Left forelimb (tissue), 1 donor: ENCODE measurements at places on chromosomes 13 and 19.

GRCh38 chr13:23799945-23800344, 89.3 kb downstream of the MIPEP start:
- no peak for DNase-seq

DNA sequence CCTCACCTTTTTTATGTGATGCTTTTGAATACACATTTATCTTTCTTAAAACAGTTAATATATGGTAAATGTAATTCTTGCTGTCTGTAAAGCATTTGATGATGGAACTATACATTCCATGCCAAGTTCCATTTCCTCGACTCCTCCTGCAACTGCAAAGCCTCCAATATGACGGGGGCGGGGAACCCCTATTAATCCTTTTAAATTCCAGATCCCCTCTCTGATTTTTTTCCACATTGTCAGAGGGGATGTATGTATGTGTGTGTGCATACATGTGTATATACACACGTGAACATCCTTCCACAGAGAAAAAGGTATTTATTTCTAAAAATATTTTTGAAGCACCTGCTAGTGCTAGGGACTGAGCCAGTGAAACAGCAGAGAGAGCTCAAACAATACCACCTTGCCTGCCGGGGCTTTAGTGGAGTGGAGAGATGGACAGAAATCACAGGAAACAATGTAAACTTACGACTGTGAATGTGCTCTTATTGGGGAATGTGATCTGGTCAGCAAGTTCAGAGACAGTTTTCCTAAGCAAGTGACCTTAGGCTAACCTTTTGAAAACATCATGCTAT, 25.3 kb upstream of the MAB21L1 start:
- DNase-seq, result no peak

- no peak for DNase-seq
These were observed 919 bp downstream of the GTF3A start for GRCh38 chr13:27425158-27425917.

- no peak for DNase-seq
These were observed 6.9 kb downstream of the LENG8 start for GRCh38 chr19:54455786-54456422.

GRCh38 chr13:41312176-41312500, 1.1 kb downstream of the NAA16 start:
- DNase-seq, result peak; percentile 62

DNA sequence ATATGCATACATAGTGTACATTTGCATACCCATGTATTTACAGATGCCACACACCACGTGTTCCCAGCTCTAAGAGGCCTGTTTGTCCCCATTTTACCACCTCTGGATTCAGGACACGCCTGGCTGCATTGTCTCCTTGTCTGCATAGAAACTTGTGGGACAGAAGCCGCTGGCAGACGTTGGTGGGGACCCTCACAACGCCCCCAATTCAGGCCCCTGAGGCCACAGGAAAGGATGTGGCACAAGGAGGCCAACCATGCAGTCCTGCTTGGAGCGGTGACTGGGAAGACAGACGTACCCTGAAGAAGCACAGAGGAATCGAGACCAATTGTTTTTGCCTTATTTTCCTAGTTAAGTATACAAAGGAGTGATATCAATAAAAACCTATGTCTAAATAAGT, 96.1 kb downstream of the ANKRD10 start:
- no peak for DNase-seq

GRCh38 chr19:45508417-45508860, 1.2 kb downstream of the VASP start:
- no peak for DNase-seq

DNA sequence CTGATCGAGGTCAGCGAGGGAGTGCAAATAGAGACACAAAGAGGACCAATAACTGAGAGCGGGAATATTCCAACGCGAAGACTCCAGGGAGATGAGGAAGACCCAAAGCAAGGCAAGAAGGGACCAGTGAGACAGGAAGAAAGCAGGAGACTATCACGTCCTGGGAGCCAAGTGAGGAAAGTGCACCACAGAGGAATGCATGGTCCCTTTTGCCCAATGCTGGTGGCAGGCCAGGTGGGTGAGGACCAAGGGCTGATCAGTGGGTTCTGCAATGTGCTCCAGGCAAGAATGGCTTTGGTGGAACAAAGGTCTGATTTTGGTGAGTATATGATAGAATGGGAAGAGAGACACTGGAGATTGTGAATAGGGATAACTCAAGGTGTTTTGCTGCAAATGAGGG, 25.4 kb downstream of the CHST8 start:
- no peak for DNase-seq

GRCh38 chr19:38644719-38645118, 2.7 kb upstream of the ACTN4 start:
- DNase-seq, result no peak

- peak; percentile 82 for DNase-seq
These were observed 552 bp downstream of the KPNA3 start for GRCh38 chr13:49791711-49792549.

- no peak for DNase-seq
These were observed 10.9 kb downstream of the POLR2E start for GRCh38 chr19:1084024-1084868.

DNA sequence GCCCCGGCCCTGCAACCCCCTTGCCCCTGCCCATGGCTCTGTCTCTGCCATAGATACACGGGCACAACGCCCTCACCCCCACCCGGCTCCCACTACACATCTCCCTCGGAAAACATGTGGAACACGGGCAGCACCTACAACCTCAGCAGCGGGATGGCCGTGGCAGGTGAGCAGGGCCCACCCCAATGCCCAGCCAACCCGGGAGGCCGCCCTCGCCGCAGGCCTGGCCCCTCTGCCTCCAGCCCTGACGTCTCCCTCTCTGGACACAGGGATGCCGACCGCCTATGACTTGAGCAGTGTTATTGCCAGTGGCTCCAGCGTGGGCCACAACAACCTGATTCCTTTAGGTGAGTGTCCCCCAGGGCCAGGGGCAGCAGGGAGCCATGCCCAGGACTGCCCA, 7.7 kb downstream of the YIPF2 start:
- DNase-seq, result no peak

DNA sequence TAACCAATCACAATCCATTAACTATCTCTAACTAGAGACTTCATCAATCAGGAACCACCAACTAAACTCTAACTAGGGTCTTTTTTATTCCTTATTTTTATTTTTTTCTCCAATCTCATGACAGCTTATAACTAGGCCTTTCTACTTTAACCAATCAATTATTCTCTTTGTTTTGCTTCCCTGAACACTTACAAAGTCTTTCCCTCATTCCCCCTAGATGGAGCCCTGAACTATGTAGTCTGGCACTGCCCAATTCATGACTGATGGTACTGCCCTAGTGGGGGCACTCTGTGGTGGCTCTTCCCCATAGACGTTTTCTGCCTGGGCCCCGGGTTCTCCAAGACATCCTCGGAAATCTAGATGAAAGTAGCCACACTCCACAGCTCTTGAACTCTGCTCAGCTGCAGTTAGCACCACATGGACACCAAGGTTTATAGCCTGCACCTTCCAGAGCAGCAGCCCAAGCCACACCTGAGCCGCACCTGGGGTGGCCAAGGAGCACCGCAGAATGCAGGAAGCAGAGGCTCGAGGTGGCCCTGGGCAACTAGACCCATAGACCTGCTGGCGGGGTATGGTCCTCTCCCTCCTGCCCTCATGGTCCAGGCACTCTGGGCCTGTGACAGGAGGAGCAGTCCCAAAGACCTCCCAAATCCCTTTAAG, 6.6 kb downstream of the ATP7B start:
- DNase-seq, result no peak

DNA sequence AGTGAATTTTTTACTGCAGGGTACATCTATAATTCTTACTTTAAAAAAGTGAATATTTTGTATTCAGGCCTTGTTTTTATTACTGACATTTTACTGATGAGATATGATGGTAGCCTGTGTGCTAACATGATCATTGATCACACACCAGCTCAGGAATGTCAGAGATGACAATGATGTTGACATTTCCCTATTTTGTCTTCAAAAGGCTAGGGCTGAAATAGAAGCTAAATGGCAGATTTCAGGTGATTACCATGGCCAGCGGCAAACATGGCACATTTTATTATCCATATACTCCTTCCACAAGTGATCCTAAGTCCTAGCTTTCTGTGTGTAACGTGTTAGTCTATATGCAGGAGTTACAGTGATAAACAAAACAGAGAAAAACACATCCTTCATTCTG, 544.3 kb upstream of the MIR17HG start:
- no peak for DNase-seq

DNA sequence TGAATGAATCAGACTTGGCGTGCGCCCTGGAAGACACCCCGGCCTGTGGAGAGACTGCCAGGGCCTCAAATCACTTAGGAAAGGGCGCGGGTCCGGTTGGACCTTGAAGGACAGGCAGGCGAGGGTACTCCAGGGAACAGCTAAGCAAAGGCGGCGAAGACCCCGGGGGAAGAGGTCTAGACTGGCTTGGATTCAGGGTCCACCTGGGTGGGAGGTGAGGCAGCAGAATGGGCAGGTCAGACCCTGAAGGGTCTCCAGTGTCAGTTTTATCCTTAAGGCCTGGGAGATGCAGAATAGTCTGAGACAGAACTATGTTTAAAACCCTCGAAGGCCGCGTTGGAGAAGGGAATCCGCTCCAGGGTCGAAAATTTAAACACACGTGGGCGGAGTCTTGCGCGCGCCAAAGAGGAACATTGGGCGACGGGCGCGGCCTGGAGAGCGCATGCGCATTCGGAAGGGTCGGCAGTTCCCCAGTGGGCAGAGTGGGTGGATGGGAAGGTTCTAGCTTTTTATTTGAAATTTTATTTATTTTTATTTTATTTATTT, 567 bp upstream of the SMG9 start:
- DNase-seq, result peak; percentile 81

DNA sequence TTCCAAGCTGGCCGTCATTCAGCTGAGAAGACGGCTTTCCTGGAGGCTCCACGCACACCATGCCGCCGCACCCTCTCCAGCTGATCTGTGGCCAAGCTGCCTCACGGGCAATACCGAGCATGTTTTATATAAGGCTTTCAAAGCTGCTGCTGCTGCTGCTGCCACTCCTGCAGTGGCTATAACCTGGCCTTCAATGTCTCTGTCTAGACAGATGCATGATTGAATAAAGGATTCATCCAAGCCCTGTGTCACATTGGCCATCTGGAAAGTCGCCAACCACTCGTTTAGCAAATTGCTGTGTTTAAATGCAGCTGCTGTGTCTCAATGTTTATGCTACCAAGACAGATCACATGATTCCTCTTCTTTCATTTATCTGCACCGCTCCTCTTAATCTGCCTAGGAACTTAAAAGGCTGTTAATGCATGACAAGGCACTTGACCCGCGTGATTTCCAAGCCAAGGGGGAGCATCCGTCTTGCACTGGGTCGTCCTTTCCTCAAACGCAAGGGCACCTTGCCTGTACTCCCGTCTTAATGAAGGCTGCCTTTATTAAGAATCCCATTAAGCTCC, 114.3 kb downstream of the TEX26 start:
- DNase-seq, result peak; percentile 66

GRCh38 chr19:48152551-48152950, 17.6 kb downstream of the LIG1 start:
- DNase-seq, result peak; percentile 73

DNA sequence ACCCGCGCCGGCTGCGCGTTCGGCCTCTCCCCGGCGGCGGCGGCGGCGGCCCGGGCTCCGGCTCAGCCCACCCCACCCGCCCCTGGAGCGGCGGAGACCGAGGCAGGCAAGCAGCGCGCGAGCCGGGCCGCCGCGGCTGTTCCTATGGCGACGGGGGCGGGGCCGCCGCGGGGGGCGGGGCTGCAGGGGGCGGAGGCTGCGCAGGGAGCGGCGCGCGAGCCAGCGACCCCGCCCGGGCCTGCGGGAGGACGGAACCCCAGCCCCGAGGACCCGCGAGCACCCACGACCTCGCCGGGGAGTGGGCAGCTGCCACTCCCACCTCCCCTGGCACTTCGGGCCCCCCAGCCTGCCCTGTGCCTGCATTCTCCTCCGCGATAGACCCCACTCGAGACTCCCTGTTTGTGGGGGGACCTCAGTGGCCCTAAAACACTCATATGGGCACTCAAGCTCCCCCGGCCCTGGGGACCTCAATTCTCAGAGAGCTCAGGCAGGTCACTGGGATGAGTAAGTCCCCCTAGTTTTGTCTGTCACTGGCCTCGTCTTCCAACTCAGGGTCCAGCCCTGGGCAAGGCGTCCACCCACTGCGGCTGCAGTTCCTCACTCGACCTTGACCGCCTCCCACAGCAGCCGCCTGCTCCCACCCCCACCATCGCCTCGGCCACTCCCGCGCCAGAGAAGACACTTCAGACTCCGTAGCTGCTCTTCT, at the start of gene CTXN1:
CTXN1 (minus strand) TSS at position 115 of the 706 bp plus-strand sequence. CDS start 597 bp downstream, outside the sequence.
- no peak for DNase-seq

GRCh38 chr13:26946684-26947343, 186.2 kb upstream of the GPR12 start:
- no peak for DNase-seq

- DNase-seq, result no peak
These were observed 8.8 kb upstream of the CLPP start for GRCh38 chr19:6352381-6353165.
